CD14-positive monocyte (primary cell): ENCODE measurements at places on chromosomes 12 and 14.

DNA sequence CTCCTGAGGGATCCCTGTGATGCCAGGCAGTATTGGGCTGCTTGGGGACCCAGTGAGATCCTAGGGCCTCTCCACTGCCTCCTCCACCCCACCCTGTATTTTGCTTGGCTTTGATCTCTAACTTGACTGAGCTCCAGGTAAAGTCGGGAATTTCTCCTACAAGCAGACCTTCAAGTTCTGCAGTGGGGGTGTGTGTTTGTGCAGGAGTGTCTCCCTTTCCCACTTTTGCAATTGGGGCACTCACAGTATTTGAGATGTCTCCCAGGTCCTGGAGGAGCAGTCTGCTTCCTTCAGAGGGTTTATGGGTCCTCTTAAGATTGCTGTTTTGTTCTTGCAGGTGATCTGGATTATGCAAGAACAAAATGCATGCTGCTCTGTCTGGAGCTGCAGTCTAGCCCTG lies 68.9 kb downstream of the ALG10B start:
- no peak for DNase-seq

DNA sequence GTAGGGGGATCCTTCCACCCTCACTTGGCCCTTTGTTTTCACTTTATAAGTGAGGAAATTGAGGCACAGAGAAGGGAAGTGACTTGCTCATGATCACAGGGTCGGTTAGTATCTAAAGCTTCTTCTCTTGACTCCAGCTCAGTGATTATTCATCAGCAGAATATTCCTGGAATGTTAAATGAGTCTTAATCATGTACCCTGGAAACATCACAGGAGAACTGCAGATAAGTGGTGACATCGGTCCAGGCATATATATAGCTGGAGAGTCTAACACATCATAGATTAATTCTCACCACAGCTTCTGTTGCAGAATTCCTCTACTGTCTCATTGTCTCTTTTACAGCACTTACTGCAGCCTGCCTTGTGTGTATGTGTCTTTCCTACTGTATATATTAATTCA lies 69.9 kb downstream of the PAH start:
- DNase-seq = no peak

- DNase-seq = peak; percentile 62
Measured at GRCh38 chr14:90093942-90094595, 32.3 kb downstream of the KCNK13 start.

- DNase-seq = peak; percentile 19
Measured at GRCh38 chr12:94618995-94619695, 31.2 kb downstream of the TMCC3 start.

DNA sequence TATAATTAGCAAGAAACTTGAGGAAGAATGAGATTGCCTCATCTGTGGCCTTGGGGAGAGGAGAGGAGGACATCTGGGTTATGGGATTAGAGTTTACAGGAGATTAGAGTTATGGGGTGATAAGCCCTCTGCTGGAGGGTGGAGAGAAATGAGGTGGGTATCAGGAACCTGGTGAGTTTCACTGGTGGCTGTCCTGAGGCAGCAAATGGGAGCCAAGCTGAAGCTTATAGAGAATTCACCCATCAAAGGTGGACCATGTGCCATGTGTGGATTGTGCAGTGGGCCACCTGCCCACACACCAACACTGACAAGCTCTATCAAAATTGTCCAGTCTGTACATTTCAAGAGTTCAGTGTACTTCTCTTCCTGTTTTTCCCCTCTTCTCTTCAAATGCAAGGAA lies 135.3 kb downstream of the AEBP2 start:
- no peak for DNase-seq

DNA sequence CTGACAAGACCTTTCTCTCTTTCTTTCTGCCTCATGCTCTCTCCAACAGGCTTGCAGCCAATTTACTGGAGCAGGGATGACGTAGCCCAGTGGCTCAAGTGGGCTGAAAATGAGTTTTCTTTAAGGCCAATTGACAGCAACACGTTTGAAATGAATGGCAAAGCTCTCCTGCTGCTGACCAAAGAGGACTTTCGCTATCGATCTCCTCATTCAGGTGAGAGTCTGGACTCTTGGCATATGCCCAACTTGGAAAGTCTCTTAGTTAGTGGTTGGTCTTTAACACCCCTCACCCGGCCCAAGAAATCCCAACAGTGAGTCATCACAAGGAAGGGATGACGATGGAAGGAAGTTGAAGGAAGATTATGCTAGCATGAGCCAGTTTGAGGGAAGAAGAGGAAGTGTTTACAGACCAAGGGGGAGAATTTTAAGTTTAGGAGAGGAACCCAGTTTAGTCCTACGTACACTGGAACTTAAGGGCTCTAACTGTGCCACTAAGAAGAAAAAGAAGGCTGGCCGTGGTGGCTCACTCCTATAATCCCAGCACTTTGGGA lies 189.7 kb downstream of the ETV6 start:
- peak; percentile 76 for DNase-seq

DNA sequence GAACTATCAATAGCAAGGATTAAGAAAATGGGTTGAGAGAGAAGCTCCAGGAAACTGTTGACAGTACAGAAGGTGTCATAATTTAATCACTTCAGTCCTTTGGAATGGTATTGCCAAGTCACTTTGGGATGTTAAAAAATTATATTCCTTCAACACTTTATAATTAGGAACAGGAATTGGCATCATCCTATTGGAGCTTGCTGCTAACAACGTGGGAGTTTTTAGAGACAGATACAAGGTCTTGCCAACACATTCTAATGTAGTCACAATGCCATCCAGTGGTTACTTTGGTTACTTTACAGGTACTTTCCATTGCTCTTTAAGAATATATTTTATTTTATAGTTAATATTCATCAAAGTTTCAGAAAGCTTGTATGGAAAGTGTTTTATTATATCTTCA lies 310.1 kb downstream of the SYT1 start:
- DNase-seq = no peak

DNA sequence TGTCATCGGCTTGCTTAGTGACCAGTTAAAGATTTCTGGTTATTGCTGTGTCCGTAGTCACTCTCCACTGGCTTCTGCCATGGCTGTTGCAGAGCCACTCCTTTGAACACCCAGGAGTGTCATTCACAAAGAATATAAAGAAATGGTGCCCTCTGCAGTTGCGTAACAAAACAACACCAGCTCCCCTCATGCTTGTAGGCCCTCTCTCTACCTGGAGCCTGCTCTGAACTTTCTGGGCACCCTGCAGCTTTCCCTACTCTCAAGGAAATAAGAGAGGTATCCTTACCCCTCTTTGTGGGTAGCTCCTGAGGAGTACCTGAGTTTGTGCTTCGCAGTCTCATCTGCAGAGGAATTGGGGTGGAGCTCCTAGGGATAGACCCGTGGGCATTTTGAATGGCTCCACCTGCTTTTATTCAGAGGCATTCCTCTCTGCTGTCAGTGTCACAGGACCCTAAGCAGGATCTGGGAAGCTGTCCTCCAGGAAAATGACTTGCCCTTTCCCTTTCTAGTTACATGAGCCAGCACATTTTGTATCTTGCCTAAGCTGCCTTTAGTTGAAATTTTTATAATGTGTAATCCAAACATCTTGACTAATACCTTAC lies 97.2 kb upstream of the TMEM260 start:
- no peak for DNase-seq

GRCh38 chr12:70213707-70214106 lies 29.5 kb upstream of the CNOT2 start:
- DNase-seq = no peak

DNA sequence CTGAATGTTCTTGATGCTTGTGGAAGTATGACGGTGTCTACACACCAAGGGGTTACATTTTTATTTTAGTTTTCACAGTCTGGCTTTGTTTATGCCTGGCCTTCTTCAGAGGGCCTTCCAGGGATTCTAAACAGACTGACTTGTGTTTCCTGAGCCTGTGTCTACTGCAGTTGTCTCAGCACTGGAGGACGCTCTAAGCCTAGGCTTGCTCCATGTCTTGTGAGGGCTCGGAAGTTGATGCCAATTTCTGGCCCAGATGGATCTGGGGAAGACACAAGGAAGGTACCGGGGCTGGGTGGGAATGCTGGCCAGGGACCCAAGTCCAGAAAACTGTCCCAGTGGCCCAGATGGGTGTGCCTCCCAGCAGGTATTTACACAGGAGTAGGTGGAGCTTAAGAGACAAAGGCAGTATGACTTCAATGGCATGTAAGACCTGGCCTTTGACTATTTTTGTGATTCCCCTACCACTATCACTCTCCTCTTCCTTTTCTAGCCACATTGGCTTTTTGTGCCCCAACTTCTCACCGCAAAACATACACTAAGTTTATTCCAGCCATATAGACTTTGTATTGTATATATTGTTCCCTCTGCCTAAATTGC lies 56.9 kb downstream of the GPR137C start:
- no peak for DNase-seq

GRCh38 chr12:27610374-27610773 lies 85.9 kb upstream of the REP15 start:
- no peak for DNase-seq

GRCh38 chr14:96136371-96137005 lies 68.2 kb upstream of the BDKRB2 start:
- no peak for DNase-seq

- no peak for DNase-seq
Measured at GRCh38 chr14:80427101-80427500, 215.8 kb upstream of the DIO2 start.

DNA sequence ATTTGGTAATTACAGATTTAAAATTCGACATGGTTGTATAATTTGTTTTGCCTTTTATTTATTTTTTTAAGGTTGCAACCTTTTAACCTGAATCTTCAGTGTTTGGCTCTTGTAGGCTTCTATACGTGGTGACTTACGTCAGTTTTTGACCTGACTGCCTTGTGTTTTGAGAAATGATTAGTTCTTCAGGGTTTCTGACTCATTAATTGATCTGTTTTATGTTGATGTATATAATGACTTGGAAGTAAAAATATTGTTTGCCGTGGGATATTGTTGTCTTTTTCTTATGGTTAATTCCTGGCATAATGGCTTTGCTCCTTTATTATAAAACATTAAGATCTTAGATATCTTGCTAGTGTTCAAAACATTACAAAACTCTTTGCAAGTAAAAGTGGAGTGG lies 2.5 kb downstream of the RASSF8 start:
- no peak for DNase-seq

DNA sequence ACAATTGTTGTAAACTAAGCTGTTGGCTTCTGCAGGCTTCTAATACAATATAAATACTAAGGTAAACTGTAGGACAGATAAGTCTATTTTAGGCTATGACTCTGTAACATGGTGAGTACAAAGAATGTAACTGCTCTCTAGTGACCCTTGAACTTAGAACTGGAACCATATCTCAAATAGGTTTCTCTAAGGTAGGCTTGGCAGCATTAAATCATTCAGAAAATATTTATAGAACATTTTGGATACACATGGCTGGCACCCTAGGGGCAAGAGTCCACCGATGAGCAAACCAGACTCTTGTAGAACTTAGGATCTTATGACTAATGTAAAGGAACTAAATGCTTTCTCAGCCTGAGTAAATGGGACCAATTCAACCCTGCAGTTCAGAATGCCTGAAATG lies 19.4 kb upstream of the SLC25A3 start:
- DNase-seq = no peak

DNA sequence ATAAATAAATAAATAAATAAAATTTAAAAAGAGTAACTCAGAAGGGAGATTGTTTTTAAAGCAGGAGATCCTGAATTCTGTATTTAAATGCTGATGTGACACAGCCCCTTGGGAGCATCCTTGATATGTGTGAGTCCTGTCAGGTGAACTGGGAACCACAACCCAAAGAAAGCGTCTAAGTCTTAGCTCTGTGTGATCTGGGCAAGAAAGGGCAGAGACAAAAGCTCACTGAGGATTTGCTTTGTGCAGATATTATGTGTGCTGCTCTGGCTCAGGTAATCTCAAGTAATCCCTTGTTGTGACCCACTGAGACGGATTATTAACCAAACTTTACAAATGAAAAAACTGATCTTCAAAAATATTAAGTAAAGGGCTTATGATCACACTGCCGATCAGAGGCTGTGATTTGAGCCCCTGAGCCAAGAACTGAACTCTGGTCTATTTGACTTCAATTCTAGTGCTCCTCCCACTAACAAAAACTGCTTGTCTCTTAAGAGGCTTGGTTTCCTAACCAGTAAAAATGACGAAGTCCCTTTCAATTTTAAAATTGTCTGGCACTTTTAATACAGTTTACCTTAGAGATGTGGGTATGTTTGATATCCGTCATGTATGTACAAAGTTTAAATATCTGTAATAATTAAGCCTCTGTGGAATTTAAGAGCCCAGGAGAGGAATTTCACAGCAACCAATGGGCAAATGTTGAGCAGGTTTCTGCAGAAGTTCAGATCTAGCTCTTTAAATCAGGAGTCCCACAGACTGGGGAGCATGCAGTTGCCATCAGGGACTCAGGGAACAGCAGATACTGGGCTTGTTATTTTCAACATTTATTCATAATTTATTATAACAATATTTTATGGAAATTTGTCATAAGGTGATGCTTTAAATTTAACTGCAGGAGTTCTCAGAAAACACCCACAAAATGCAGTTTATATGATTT lies 46.1 kb downstream of the CPM start:
- DNase-seq = no peak

- DNase-seq = no peak
Measured at GRCh38 chr12:100859063-100859627, 64.6 kb downstream of the ANO4 start.

- DNase-seq = no peak
Measured at GRCh38 chr14:58177125-58177524, 22.8 kb upstream of the ACTR10 start.

GRCh38 chr14:101810897-101811621 lies 49.5 kb downstream of the PPP2R5C start:
- peak; percentile 79 for DNase-seq

GRCh38 chr12:48985475-48985897 lies 7.4 kb downstream of the WNT1 start:
- no peak for DNase-seq

DNA sequence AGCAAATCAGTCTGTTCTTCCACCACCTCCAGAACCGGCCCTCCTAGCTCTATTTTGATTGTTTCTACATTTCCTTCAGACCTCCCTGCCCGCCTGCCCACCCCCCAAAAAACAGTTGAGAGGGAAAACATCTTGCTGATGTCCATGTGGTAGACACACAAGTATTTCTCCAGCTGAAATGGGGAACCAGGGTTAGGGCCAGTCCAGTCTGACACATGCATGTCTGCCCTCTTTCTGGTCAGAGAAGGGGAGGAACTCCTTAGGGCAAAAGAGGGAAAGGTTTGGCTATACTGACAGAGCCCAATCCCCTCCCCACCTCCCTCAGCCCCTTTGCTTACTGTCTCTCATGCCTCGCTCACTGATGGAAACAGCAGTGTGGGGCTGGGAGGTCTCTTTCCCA lies 3.4 kb downstream of the CD9 start:
- no peak for DNase-seq

GRCh38 chr14:83863042-83863774 lies 1666.7 kb upstream of the FLRT2 start:
- no peak for DNase-seq

GRCh38 chr12:116443821-116444589 lies 115.2 kb upstream of the MAP1LC3B2 start:
- peak; percentile 60 for DNase-seq

DNA sequence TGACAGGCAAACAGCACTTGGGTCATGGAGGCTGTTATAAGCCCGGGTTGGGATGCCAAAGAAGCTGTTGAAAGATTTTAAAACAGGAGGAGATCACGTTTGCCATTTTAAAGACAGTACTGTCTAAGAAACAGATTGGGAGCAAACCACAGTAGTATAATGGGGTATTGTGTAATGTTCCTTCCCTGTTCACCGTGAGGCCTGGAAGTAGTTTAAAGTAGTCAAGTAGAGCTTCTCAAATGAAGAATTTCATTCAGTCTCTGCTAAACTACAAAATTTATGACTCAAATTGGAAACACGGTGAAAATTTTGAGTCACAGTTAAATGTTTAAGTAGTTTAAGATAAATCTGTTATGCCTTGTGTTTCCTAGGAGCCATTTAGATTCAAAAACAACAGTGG lies 35.8 kb downstream of the ATP2A2 start:
- DNase-seq = peak; percentile 26

GRCh38 chr12:118821386-118821925 lies 159.9 kb upstream of the SRRM4 start:
- no peak for DNase-seq
